ENCODE measurements at places on chromosomes 3 and 15. TPM values are rescaled to one million over a fixed set of nuclear protein-coding genes. Genes with fewer than 3 reads are reported as not detected.

DNA sequence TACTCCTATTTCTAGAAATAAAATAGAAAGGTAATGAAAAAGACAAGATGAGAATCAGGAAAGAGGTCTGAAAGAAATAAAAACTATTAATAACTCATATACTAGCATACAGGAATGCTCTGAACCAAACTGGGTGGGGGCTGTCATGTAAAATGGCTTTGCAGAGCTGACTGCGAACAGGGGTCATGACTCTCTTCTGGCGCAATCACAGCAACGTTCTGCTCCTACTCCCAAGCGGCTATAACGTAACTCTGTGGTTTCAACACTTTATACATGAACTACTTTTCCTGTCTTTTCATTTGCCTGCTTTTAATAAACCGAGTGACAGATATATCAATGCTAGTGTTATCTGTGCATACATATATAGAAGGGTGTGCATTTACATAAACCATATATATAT is 116.7 kb downstream of the DLG1 start:
- no peaks in the 10 kb centered on the region for H3K27me3 ChIP-seq
- no peak for DNase-seq
- H3K36me3 ChIP-seq = peaks cover 13% of the 10 kb centered on the region
- H3K4me3 ChIP-seq = no peak overlapping the region
- no peak overlapping the region for H3K27ac ChIP-seq
- H3K4me1 ChIP-seq = peaks cover 2% of the 10 kb centered on the region

GRCh38 chr15:74302821-74303359 is 64.6 kb downstream of the CYP11A1 start:
- H3K27me3 ChIP-seq = peaks cover 24% of the 10 kb centered on the region
- no peaks in the 10 kb centered on the region for H3K36me3 ChIP-seq
- peak; percentile 73 for DNase-seq
- H3K27ac ChIP-seq = no peak overlapping the region

- no peak for DNase-seq
- H3K36me3 ChIP-seq = no peaks in the 10 kb centered on the region
- no peak overlapping the region for H3K4me3 ChIP-seq
- no peaks in the 10 kb centered on the region for H3K27me3 ChIP-seq
- no peak overlapping the region for H3K27ac ChIP-seq
Observed at GRCh38 chr3:188925376-188925775, 246.4 kb upstream of the TPRG1 start.

GRCh38 chr3:34619990-34620389 is 821.6 kb downstream of the PDCD6IP start:
- H3K27me3 ChIP-seq = no peaks in the 10 kb centered on the region
- no peaks in the 10 kb centered on the region for H3K4me1 ChIP-seq
- DNase-seq = no peak
- H3K36me3 ChIP-seq = no peaks in the 10 kb centered on the region
- no peak overlapping the region for H3K27ac ChIP-seq
- H3K4me3 ChIP-seq = no peak overlapping the region

DNA sequence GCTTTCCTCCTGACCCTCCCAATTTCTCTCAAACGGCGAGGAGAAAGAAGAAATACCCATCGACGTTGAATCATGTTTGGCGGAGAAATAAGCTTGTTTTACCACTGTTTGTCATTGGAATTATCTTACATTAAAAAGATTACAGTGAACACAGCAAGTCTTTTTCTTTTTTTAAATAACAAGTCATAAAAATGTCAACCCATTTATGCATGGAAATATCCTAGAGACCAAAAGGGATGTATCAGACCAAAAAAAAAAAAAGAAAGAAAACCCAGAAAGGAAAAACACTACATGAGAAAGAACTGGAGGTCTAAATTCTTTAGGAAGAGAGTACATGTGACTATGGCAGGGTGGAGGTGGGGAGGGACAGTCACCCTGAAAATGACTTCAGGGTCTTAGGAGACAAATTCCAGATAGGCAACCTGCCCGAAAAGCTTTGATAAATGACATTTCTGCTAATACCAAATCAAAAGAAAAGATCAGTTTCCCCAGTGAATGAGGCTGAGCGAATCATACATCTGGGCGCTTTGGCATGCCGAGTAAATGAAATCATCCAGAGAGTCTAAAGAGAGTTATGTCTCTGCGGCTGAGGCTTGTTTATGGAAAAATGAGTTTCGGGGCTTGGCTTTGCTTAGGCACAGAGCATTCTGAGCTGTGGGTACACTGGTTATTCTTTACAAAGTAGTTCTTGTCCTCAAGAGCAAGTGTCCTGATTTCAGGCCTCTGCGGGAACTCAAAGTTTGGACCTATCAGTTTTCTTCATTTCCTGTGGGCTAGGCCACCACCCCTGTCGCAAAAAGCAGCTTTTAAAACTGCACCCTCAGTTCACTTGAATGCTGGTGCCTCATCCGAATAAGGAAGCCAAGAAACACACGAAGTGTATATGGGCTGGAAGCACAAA is 110.1 kb upstream of the TGFBR2 start:
- H3K4me1 ChIP-seq = peaks cover 37% of the 10 kb centered on the region
- no peak overlapping the region for H3K4me3 ChIP-seq
- H3K27me3 ChIP-seq = no peaks in the 10 kb centered on the region
- H3K36me3 ChIP-seq = no peaks in the 10 kb centered on the region

- no peaks in the 10 kb centered on the region for H3K27me3 ChIP-seq
- no peak overlapping the region for H3K4me3 ChIP-seq
- H3K4me1 ChIP-seq = peaks cover 16% of the 10 kb centered on the region
- peaks cover 43% of the 10 kb centered on the region for H3K36me3 ChIP-seq
- H3K27ac ChIP-seq = no peak overlapping the region
- no peak for DNase-seq
Observed at GRCh38 chr3:48682786-48683185, 2.9 kb downstream of the NCKIPSD start.

Gene CCR3
- not detected for total RNA-seq

DNA sequence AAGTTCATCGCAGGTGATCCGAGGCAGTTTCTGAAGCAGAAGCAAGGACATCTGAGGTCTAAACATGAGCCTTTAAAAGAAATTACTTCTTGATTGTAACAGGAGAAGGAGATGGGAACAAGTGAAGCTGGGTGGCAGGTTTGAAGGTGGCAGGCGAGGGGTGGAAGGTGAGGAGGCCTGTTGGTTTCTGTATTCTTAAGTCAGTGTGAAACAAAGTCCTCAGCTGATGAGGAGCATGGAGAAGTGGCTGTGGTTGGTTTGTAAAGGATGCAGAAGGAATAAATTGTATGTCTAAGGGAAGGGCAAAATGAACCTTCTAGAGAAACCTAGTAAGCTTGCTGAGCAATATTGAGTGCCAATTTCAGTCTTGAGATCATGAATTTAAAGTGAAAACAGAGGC is 298.8 kb downstream of the CHST2 start:
- no peak for DNase-seq
- no peak overlapping the region for H3K27ac ChIP-seq
- no peak overlapping the region for H3K4me3 ChIP-seq
- peaks cover 7% of the 10 kb centered on the region for H3K4me1 ChIP-seq
- peaks cover 2% of the 10 kb centered on the region for H3K36me3 ChIP-seq
- H3K27me3 ChIP-seq = no peaks in the 10 kb centered on the region

DNA sequence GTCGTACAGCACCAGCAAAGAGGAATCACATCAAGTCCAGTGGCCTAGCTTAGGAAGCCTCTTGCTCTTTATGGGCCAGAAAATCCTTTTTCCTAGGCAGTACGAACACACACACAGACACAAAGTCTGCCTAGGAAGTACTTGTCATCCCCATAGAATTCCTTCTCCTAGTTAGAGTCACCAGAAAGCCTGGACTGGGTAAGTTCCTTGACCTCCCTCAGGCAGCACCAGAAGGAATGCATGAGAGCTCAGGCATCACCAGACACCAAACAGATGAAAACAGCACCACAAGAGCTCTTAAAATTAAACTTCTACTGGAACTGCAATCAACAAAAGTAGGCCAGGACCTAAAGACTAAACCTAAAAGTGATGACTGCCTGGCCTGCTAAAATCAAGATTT is 192.9 kb upstream of the CCDC54 start:
- H3K36me3 ChIP-seq = no peaks in the 10 kb centered on the region
- no peaks in the 10 kb centered on the region for H3K27me3 ChIP-seq
- no peak overlapping the region for H3K4me3 ChIP-seq

- H3K4me3 ChIP-seq = no peak overlapping the region
- no peak overlapping the region for H3K27ac ChIP-seq
- no peak for DNase-seq
- no peaks in the 10 kb centered on the region for H3K4me1 ChIP-seq
- H3K36me3 ChIP-seq = no peaks in the 10 kb centered on the region
- no peaks in the 10 kb centered on the region for H3K27me3 ChIP-seq
Observed at GRCh38 chr3:86782286-86782685, 208.7 kb downstream of the VGLL3 start.

GRCh38 chr3:141305436-141305835 is 62.9 kb upstream of the ZBTB38 start:
- peaks cover 2% of the 10 kb centered on the region for H3K36me3 ChIP-seq
- peak; percentile 49 for DNase-seq
- peaks cover 52% of the 10 kb centered on the region for H3K4me1 ChIP-seq
- H3K27ac ChIP-seq = no peak overlapping the region
- no peaks in the 10 kb centered on the region for H3K27me3 ChIP-seq

- no peaks in the 10 kb centered on the region for H3K27me3 ChIP-seq
- H3K4me3 ChIP-seq = no peak overlapping the region
- no peaks in the 10 kb centered on the region for H3K4me1 ChIP-seq
- no peak for DNase-seq
- no peak overlapping the region for H3K27ac ChIP-seq
Observed at GRCh38 chr3:67781218-67781617, 126.8 kb upstream of the SUCLG2 start.

- H3K27ac ChIP-seq = no peak overlapping the region
- no peaks in the 10 kb centered on the region for H3K36me3 ChIP-seq
- H3K27me3 ChIP-seq = no peaks in the 10 kb centered on the region
Observed at GRCh38 chr3:174413062-174413912, 445.8 kb upstream of the NAALADL2 start.

Gene GASK1A
- total RNA-seq = not detected

DNA sequence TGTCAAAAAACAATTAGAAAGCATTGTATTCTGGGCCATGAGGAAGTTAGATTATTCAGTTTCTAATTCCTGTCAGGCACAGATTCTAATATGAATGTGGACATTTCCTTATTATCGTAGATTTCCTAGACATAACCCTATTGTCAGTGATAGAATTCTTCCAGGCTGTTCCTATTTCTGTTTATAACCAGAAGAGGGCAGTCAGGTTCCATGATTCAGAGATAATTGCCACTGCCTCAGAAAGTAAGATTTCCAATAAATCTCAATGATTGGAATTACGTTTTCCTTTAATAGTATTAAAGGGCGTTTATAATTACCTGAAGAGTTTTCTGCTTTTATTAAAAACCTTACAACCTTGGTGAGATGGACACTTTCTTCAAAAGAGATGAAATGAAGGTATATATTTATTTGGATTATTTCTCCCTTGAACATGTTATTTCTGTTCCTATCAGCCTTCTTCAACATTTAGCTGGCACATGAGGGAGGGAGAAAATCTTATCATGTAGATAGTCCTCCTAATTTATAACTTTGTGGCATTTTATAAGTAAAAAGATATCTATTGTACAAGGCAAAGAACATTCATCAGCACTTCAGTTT is 439.2 kb downstream of the MCTP2 start:
- no peaks in the 10 kb centered on the region for H3K36me3 ChIP-seq
- H3K4me1 ChIP-seq = no peaks in the 10 kb centered on the region
- H3K4me3 ChIP-seq = no peak overlapping the region

GRCh38 chr3:119125342-119125741 is 20.6 kb upstream of the TEX55 start:
- H3K27me3 ChIP-seq = peaks cover 5% of the 10 kb centered on the region
- H3K36me3 ChIP-seq = no peaks in the 10 kb centered on the region
- H3K4me3 ChIP-seq = no peak overlapping the region
